Vagina (tissue), 2 donors: ENCODE measurements at places on chromosomes 7 and 10. TPM values are rescaled to one million over a fixed set of nuclear protein-coding genes. Genes with fewer than 3 reads are reported as not detected.

ADARB2 gene
- total RNA-seq: 3.4 TPM

SLC16A9 gene
- 3.7 TPM for total RNA-seq

PAPOLB gene
- not detected for total RNA-seq

PLEKHS1 gene
- not detected for total RNA-seq

PRRT4 gene
- 7.6 TPM for total RNA-seq

OR6V1 gene
- total RNA-seq: not detected
